ENCODE measurements at places on chromosomes 5 and 9.

DNA sequence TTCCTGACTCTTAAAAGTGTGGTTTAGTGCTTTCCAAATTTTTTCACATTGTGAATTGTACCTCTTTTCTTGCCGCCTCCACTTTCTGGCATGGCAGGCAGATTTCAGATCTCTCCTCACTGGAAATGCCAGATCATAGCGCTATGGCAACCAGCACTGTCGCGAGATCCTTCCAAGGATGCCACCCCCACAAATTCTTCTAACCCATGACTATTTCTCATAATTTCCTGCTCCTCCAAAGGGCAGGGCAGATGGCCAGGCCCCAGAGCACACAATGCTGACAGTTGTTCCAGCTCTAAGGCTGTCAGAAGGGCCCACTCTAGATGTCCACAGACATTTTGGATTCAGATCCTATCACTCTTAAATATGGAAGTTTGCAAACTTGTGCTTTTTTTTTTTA, 446.2 kb upstream of the RIOK2 start:
- no peak for DNase-seq

GRCh38 chr9:77392328-77392727, 215.0 kb downstream of the VPS13A start:
- no peak for DNase-seq

GRCh38 chr5:133930061-133930812, 38.2 kb downstream of the C5orf15 start:
- no peak for DNase-seq

GRCh38 chr9:6708732-6709131, 49.0 kb upstream of the KDM4C start:
- DNase-seq: no peak

- DNase-seq: no peak
Observed at GRCh38 chr5:45399041-45399440, 297.1 kb downstream of the HCN1 start.

GRCh38 chr9:89377411-89377810, 59.1 kb downstream of the SECISBP2 start:
- DNase-seq: no peak

GRCh38 chr5:71778678-71779276, 59.7 kb downstream of the CARTPT start:
- no peak for DNase-seq

- no peak for DNase-seq
Observed at GRCh38 chr5:50667023-50667652, 701 bp downstream of the PARP8 start.

GRCh38 chr9:89428901-89429890, 68.7 kb downstream of the SEMA4D start:
- DNase-seq: no peak

DNA sequence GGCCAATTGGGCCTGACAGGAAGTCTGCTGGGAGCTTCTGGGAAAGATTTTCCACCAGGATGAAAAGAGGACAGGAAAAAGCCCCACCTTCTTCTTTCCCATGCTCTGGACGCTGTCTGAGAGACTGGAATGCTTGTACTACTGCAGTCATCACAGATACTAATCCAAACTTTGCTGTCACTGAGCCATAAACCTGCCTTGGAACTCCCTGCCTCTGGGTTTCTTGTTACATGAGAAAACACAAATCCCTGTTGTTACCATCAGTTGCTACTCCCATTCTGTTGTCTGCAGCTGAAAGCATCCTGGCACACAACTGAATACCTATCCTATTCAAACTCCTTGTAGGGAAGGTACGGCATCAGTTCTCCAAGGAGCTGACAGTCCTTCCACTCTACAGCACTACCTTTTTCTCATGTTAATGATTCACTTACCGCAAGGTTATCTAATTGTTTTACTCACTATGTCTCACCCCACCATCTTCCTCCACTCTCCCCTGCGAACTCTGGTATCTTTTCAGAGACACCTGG, 167.5 kb downstream of the CDK5RAP2 start:
- no peak for DNase-seq

GRCh38 chr5:123429221-123429954, 6.2 kb upstream of the CEP120 start:
- DNase-seq: no peak

- no peak for DNase-seq
Observed at GRCh38 chr9:20361656-20362570, 260.4 kb downstream of the MLLT3 start.

DNA sequence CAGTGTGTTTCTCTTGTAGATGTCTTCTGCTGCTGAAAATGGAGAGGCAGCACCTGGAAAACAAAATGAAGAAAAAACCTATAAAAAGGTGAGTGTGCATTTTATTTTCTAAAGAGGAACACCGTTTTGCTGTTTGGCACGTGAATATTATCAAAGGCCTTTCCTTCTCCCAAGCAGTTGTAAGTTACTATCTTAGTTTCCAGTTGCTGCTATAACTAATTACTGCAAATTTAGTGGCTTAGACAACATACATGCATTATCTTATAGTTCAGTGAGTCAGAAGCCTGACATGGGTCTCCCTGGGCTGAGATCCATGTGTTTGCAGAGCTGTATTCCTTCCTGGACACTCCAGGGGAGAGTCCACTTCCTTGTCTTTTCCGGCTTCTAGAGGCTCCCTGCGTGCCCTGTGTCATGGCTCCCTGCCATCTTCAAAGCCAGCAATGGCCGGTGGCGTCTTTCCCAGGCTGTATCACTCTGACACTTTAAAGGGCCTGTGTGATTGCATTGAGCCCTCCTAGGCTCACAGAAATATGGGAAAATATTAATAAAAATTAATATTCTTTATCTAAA, 117.6 kb downstream of the PIP5K1B start:
- no peak for DNase-seq

Data from GM19239 (cell line).